Activated naive CD8-positive, alpha-beta T cell treated with anti-CD3 and anti-CD28 coated beads for 36 hours (primary cell): ENCODE measurements at places on chromosomes 12 and 14. TPM values are rescaled to one million over a fixed set of nuclear protein-coding genes. Genes with fewer than 3 reads are reported as not detected.

Gene SLC8A3
- total RNA-seq: 0.72 TPM

Gene LPCAT3
- 23.3 TPM for total RNA-seq

Gene DIO2
- total RNA-seq: not detected

Gene CLEC4A
- total RNA-seq: not detected

Gene PTPRQ
- not detected for total RNA-seq

Gene GNB3
- total RNA-seq: not detected

GRCh38 chr12:212715-213526 lies 1.0 kb downstream of the SLC6A12 start:
- no peak for DNase-seq

DNA sequence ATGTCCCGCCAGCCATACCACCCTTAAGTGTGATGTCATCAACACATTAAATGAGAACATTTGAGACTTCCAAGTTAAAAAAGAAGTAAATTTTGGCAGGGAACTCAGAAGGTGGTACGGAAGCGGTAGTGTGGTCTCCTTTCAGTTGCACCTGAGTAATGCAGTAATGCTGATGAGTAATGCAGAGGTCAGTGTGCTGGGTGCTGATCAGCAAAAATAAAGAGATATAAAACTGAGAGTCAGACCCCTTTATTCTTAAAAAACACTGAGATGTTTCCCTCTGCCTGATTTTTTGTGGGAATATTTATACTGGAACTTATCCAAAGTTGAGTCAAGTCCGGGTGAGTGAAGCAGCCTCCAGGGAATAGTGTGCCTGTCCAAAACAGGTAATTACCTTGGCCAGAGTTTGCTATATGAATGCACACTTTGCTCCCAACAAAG lies 370.6 kb upstream of the PRICKLE1 start:
- no peak for DNase-seq

DNA sequence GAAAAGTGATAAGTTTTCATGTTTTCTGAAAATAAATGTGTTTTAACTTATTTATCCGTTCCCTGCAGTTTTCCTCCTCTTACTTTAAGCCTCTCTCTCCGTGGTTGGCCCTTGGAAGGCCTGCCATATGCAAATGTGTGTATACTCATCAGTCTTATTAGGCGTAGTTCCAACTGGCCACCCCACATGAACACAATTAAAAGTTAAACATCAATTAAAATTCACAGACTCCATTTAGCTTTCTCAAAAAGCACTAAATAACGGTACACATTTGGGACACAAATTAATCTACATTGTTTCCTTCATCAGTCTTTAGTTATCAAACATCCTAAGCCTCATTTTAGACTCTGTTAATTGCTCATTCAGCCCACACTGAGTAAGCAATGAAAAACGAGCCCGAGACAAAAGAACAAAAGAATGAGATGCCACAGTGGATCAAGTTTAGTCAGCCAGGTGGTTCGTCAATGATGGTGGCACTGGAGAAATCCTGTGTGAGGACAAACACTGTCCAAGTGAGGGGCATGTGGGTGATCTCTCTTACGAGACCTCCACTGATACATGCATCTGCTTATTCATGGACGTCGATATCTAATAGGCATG lies 76.0 kb upstream of the TMCC3 start:
- no peak for DNase-seq

- no peak for DNase-seq
Observed at GRCh38 chr12:90831712-90832111, 123.3 kb downstream of the CCER1 start.

DNA sequence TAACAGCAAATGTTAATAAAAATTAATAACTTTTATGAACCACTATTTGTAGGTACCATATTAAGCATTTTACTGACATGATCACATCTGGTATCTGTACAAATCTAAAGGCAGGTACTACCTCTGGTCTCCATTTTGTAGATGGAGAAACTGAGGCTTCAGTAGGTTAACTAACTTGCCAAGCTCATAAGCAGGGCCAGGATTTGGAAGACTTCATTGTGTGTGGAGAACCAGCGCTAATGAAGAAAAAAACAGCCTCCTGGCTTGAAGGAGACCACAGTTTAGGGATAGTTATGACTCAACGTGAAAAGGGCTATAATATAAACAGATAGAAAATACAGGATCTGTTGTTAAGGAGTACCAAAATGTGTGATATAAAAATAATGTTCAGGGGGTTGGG lies 1.0 kb downstream of the NUP37 start:
- DNase-seq: no peak

DNA sequence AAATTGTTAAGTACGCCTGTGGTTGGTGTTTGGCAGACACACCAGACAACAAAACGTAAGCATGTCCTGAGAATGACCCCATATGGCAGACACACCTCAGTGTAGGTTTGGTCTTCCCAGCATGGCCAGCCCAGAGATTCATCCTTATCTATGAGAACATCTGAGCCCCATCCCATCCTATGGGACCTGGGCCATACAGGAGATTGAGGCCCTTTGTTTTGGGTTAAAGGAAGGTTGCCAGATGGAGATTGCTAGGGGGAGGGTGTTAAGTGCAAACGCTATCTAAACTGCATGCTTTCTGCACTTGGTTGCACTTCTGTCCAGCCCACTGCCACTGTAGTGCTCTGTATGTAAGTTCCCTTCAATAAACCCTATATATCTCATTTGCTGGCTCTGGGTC lies 4.1 kb upstream of the PCNX4 start:
- no peak for DNase-seq

GRCh38 chr12:2212971-2213869 lies 160.4 kb downstream of the CACNA1C start:
- no peak for DNase-seq

DNA sequence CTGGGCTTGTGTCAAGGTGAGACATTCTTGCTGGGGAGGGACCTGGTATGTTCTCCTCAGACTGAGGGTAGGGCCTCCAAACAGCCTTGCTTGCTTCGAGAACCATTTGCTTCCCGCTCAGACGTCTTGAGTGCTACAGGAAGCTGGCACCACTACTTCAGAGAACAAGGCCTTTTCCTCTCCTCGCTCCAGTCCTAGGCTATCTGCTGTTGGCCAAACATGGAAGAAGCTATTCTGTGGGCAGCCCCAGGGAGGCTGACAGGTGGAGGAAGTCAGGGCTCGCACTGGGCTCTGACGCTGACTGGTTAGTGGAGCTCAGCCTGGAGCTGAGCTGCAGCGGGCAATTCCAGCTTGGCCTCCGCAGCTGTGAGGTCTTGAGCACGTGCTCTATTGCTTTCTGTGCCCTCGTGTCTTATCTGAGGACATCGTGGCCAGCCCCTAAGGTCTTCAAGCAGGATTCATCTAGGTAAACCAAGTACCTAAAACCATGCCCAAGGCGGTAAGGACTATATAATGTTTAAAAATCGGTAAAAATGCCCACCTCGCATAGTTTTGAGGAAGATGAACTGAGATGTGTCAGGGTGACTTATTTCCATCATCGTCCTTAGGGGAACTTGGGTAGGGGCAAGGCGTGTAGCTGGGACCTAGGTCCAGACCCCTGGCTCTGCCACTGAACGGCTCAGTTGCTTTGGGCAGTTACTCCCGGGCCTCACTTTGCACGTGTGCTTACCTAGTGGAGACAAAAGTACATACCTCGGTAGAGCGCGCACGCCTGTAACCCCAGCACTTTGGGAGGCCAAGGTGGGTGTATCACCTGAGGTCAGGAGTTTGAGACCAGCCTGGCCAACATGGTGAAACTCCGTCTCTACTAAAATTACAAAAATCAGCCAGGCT lies 4.3 kb downstream of the GAPDH start:
- DNase-seq: peak; percentile 28

- no peak for DNase-seq
Observed at GRCh38 chr14:96380735-96381134, 11.2 kb upstream of the AK7 start.

DNA sequence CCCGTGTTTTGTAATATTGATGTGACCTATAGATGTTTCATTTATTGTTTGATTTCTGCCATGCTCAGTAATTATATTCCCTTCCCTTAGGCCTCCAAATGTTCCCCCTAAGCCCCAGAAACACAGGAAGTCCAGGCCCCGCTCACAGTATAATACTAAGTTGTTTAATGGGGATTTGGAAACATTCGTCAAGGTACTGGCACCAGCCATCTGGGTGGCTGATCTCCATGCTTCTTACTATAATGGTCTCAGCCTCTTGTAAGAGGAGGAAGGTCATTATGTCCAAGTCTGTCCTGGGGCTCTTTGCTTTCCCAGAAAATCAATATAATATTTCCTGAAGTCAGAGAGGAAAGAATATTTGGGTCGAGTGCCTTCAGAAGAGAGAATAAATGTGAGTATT lies 130.9 kb downstream of the KICS2 start:
- no peak for DNase-seq

GRCh38 chr14:101398011-101398410 lies 163.3 kb upstream of the DIO3 start:
- no peak for DNase-seq

- DNase-seq: no peak
Observed at GRCh38 chr14:68292441-68293215, 473.0 kb downstream of the RAD51B start.

GRCh38 chr12:8678661-8679111 lies 16.1 kb upstream of the MFAP5 start:
- no peak for DNase-seq

DNA sequence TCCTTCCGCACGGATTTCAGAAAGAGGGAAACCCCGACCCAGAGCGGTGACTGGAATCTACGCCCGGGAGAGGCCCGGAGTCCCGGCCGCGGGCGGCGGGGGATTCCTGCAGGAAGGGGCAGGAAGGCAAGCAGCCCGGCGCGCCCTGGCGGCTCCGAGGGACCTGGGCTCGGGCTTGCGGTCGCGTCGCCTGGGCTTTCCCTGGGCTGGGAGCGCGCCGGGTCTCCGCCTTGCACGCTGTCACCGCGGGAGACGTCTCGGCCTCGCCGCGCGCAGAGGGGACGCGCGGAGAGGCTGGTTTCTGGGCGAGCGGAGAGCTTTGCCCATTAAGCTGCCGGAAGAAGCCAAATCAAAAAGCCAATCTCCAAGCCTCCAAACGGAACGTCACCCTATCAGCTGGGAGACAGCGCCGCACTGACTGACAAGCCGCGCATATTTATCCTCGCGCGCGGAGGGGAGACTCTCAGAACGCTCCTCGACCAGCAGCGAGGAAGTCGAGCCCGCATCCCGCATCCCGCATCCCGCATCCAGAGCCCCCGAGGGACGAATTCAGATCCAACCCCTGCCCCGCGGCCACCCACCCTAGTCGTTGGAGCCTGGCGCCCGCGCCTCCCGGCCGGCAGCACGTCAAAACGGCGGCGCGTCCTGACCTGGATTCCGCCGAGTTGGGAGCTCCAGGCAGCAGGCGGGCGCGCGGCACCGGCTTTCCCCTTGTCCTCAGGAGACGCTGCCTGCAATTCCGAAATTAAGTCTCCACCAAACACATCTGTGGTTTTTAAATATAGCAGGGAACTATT lies at the start of gene SLC8A3:
Gene SLC8A3 (minus strand): TSS at position 293 of the 797 bp plus-strand sequence. CDS start 20,529 bp downstream, outside the sequence.
- DNase-seq: peak; percentile 55

GRCh38 chr12:50132505-50133135 lies 20.6 kb downstream of the COX14 start:
- no peak for DNase-seq

GRCh38 chr12:29072631-29073030 lies 76.4 kb upstream of the FAR2 start:
- no peak for DNase-seq

GRCh38 chr12:77231501-77231918 lies 166.1 kb upstream of the E2F7 start:
- no peak for DNase-seq

DNA sequence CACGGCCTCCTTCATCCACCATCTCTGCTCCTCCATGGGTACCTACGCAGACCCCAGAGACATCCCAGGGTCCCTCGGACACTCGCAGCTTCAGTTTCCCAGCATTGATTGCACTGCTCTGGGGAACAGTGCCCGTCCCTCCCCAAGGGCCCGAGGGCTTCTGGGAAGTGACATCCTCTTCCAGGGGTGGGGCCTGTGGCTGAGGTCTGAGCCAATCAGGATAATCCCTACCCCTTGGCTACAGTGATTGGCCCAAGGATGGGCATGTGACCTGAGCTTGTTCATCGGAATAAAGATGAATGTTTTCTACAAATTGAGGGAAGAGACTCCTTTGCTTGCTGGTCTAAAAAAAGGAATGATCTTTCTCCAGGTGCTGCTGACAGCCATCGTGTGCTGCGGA lies 37.3 kb upstream of the MYL2 start:
- DNase-seq: no peak

- DNase-seq: no peak
Observed at GRCh38 chr12:70383484-70383883, 17.4 kb downstream of the KCNMB4 start.

- DNase-seq: no peak
Observed at GRCh38 chr12:63208956-63209355, 58.0 kb upstream of the AVPR1A start.

GRCh38 chr12:27919671-27920235 lies 52.8 kb downstream of the PTHLH start:
- DNase-seq: no peak

- DNase-seq: no peak
Observed at GRCh38 chr12:126487431-126487980, 1422.3 kb downstream of the AACS start.
